Prostate gland (tissue), 2 donors: ENCODE measurements at places on chromosomes 6 and 20. TPM values are rescaled to one million over a fixed set of nuclear protein-coding genes. Genes with fewer than 3 reads are reported as not detected.

PFDN4 gene
- 43.2 TPM for total RNA-seq

GRCh38 chr6:4134841-4135664 lies at the start of gene ECI2:
ECI2 (minus strand) TSS chr6:4135575; CDS start chr6:4135560, 15 bp downstream.
- H3K27me3 ChIP-seq: no peaks in the 10 kb centered on the region
- H3K4me3 ChIP-seq: peak within 1 kb of the TSS; percentile 61
- no peaks in the 10 kb centered on the region for H3K36me3 ChIP-seq
- H3K27ac ChIP-seq: peak within 1 kb of the TSS; percentile 92
- no peaks in the 10 kb centered on the region for H3K4me1 ChIP-seq

WFDC5 gene
- total RNA-seq: 2.3 TPM

CTAGE9 gene
- not detected for total RNA-seq

VWA7 gene
- 13.0 TPM for total RNA-seq

CD40 gene
- 27.1 TPM for total RNA-seq

DNA sequence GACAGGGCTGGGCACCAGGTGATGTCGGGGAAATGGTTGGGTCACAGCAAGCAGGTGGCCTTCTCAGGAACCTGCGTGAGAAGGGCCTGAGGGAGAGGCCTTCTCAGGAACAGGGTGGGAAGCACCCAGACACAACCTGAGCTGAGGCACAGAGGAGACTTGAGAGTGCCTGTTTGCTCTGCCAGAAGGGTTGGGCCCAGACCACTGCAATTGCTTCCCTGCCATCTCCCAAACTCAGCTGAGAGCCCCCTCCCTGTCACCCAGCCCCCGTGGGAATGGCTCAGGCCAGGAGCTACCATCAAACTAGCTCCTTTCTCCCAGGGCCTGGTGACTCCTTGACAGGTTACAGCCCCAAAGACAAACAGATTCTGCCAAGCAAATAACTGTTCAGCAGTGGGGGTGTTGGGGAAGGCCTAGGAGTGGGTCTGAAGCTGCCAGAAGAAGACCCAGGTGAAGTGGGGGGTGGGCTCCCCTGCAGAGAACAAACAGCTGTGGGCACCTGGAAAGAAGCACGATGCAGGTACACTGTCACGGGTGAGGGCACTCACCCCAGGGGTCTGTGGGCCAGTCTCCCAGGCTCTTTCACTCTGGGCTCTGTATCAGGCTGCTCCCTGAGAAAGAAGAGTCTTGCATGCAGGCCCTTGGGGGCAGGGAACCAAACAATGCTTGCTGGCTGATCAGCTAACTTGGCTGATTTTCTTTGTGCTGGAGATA lies 30.4 kb upstream of the SPDEF start:
- no peak for DNase-seq
- H3K27ac ChIP-seq: no peak overlapping the region
- no peaks in the 10 kb centered on the region for H3K27me3 ChIP-seq

- no peaks in the 10 kb centered on the region for H3K4me1 ChIP-seq
- H3K36me3 ChIP-seq: no peaks in the 10 kb centered on the region
- H3K27me3 ChIP-seq: no peaks in the 10 kb centered on the region
Measured at GRCh38 chr6:122677406-122677805, 67.2 kb downstream of the PKIB start.
